Stimulated activated CD4-positive, alpha-beta T cell treated with anti-CD3 and anti-CD28 coated beads, Interleukin-1b, Interleukin-23, amount 100 ng/mL, for 1 hour (primary cell): ENCODE measurements at places on chromosomes 7 and 10.

DNA sequence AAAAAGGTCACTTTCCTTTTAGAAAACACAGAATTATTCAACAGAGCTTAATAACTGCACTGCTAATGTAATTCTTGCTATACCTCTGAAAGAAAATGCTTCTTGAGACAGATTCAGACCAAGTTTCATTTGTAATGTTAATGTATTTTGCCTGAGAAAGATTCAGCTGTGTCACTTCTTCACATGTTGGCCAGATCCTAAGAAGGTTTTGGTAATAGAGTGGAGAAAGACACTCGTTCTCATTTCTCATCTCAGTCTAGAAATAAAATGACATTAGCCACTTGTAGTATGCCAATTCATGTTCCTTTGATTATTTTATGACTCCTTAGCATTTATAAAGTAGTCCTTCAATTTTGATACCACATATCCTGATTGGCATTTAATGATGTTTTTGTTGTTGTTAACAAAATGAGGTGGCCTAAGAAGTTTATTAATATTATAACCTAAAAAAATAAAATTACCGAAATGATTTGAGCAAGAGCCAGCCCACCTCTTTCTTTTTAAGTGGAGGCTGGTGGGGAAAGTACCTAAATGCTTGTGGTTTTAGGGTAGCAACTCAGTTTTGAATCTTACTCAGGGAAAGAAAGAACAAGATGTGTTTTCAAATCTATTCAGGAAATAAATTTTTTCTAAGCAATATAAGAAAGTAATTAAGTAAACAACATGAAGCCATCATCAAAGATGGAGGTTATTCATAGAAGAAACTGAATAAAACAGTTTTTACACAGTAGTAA, 16.4 kb upstream of the ELAPOR2 start:
- no peak for DNase-seq

GRCh38 chr10:8254350-8254749, 199.9 kb downstream of the GATA3 start:
- no peak for DNase-seq

GRCh38 chr10:48289501-48290238, 15.2 kb upstream of the FRMPD2 start:
- DNase-seq: no peak

DNA sequence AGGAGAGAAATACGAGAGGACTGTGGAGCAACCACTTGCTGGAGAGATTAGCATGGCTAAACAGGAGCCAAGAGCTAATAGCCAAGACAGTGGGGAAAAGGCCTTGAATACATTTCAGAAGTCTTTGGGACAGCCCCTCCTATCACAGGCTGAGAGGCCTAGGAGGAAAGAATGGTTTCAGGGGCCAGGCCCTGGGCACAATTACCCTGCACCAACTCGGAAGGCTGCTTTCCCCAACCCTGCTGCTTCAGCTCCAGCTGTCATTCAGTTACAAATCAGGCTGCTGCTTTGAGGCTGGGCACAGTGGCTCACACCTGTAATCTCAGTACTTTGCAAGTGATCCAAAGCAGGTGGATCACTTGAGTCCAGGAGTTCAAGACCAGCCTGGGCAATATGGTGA, 32.0 kb upstream of the SLC35G1 start:
- no peak for DNase-seq

- no peak for DNase-seq
These were observed 18.5 kb upstream of the ANTXRL start for GRCh38 chr10:46268076-46268881.

- no peak for DNase-seq
These were observed 129.2 kb downstream of the SORBS1 start for GRCh38 chr10:95431900-95432342.

GRCh38 chr7:140475747-140476333, 3.5 kb downstream of the MKRN1 start:
- peak; percentile 28 for DNase-seq

DNA sequence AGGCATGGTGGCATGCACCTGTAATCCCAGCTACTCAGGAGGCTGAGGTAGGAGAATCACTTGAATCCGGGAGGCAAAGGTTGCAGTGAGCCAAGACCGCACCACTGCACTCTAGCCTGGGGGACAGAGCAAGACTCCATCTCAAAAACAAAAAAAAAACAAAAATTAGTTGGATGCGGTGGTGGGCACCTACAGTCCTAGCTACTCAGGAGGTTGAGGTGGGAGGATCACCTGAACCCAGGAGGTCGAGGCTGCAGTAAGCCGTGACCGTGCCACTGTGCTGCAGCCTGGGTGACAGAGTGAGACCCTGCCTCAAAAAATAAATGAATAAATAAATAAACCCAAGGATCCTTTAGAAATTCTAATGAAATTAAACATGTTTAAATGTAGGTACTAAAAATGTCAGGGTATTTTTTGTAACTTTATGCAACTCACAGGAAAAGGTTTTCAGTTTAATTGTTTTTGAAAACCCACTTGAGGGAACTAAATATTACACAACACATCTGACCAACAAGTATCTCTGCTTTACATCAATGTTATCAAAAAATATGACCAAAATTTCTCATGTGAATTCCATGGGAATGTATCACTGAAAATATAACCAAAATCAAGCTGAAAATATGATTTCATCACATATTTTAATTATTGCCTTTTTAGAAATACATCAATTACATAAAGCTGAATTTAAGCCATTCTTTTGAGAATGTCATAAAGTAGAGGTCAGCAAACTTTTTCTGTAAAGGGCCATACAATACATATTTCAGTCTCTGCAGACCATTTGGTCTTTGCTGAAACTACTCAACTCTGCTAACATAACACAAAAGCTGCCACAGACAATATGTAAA, 23.9 kb downstream of the UPF2 start:
- DNase-seq: no peak

DNA sequence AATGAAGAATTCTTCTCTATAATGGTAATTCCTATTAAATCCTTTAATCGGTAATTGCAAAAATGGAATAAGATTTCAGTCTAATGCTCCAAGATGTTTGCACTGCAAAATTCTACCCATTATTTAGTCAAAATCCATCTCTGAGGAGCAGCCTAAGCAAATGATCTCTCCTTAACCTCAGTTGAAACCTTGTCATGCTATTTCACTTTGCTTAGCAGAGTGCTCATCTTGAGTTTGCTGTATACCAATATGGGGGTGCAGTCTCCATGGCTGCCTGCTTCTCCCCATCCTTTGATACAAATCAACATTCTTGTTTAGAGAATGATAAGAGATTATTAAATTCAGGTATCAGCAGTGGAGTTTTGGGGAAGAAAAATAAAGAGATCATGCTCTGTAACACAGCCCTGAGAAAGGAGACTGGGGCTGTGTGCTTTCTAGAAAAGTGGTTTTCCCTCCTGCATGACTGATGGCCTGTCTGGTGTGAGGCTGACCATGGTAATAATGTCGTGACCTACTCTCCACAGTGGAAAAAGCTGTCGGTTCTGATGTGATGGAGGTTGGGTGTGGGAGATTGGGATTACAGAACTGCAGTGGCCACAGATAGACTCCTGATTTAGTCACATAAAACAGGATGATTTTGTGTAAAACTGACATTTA, 982.1 kb downstream of the NRG3 start:
- DNase-seq: no peak

GRCh38 chr7:152759949-152760853, 649 bp downstream of the ACTR3B start:
- peak; percentile 3 for DNase-seq

- no peak for DNase-seq
These were observed 910 bp downstream of the ARHGAP19 start for GRCh38 chr10:97291357-97292096.

DNA sequence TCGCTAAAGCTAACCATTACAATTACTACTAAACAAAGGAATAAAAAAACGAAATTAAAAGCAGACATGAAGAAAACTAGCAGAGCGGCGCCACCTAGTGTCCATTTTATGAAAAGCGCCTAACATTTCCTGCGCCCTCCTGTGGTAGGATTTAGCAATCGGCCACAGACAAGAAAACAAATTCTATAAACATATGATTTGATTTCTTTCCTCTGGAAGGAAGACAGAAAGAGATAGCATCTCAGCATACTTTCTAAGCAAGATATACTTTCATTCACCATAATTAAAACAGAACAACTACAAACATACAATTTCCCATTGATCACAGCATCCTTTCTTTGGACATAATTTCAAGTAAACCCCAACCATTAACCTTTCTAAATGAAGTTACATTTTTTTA, 337.7 kb upstream of the NPVF start:
- peak; percentile 37 for DNase-seq

DNA sequence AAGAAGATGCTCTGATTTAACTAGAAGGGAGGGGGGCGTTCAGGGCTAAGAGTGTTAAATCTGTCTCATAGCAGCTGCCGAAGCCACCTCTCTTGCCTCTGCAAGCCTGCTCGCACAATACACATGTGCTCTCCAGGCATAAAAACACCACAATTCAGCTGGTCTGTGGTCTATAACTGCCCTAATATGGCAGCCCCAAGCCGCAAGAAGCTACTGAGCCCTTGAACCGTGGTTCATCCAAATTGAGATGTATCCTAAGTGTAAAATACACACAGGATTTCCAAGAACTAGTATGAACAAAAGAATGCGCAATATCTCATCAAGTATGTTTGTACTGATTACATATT, 70.8 kb upstream of the FGFR2 start:
- DNase-seq: no peak

- no peak for DNase-seq
These were observed 71.5 kb downstream of the IDE start for GRCh38 chr10:92502296-92502808.

DNA sequence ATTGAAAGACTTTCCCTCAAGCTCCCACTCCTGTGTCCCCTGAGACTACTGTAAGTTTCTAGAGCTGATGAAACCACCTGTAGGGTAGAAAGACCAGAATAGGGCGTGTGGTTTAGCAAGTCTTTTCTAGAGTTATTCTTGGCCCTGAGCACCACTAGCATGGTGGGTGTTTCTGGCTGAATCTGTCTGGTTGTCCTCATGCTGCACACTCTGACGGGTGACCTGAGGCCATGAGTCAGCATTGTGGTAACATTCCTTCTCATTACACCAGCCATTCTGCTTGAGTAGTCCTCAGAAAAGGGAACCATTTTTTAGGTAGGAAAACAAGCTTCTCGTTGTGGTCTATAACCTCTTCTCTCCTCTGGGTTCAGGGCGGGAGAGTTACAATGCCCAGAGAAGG, 250.3 kb downstream of the SNX13 start:
- DNase-seq: no peak

GRCh38 chr10:94010886-94011285, 17.2 kb downstream of the PLCE1 start:
- no peak for DNase-seq

GRCh38 chr10:46028584-46029460, 1.6 kb downstream of the NCOA4 start:
- DNase-seq: no peak

DNA sequence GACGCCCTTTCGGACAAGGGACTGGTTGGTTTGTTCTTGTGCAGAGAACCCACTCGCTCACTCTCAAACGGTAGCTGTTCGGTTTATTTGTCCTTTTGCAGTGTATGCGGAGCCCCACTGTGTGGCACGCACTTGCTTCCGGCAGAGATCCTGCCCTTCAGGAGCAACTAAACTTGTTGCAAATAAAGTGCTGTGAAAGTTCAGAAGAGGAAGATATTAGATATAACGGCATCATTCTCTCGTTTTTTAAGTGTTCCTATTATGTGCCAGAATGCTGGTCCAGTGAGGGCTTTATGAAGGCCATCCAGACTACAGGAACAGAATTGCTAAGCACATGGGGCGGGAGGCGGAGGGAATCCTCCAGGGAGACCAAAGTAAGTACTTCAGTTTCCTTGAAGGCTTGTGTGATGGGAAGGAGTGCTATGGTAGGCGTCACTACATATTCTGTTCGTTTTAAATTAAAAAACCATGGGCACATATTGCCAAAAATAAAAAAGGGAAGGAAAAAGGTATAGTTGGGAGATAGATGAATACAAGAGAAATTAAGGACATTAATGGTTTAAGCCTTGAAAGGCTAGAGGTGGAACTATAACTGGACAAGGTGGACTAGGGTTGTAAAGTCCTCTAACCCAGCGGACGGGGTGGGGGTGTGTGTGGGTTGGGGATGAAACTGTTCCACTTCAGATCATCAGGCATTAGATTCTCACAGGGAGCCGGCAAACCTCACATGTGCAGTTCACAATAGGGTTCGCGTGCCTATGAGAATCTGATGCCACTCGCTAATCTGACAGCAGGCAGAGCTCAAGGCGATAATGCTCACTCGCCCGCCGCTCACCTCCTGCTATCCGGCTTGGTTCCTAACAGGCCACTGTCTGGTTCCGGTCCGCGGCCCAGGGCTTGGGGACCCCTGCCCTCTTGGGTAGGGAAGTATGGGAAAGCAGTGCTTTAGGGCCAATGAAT, 704 bp upstream of the ERLIN1 start:
- peak; percentile 11 for DNase-seq

- DNase-seq: no peak
These were observed 27.7 kb downstream of the PSPH start for GRCh38 chr7:56023500-56023899.

DNA sequence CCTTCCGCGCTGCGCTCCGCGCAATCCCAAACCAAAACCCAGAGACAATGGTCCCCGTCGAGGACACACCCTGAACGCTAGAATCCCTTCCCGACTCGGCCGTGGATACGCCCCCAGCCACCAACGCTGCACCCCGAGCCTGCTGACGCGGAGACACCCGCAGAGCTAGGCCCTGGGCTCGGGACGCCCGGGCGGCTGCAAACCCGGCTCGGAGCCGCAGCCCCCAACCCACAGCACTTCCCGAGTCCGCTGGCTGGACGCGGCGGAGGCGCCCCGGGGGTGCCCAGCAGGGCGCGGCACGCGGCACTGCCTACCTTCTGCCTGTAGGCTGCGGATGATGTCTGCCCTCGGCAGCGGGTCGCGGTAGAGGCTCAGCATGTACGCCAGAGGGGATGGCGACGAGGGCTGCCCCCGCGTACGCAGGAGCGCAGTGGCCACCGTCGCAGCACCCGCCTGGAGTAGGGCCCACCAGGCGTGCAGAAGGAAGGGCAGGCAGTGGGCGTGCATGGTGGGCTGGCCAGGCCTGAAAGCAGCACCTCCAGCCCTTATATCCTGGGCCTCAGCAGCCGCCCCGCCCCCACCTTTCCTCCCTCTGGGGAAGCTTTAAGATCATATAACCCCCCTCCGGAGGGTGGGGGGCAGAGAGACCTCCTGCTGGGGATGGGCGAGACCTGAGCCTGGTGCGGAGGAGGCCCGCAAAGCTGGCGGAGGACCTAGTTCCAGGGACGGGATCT, at the start of gene NODAL:
Gene NODAL, minus strand, starts transcription at position 521 of the 734 bp plus-strand sequence. Its CDS starts 14 bp downstream, at position 507.
- no peak for DNase-seq

GRCh38 chr7:36084485-36085091, 68.5 kb upstream of the EEPD1 start:
- DNase-seq: no peak

DNA sequence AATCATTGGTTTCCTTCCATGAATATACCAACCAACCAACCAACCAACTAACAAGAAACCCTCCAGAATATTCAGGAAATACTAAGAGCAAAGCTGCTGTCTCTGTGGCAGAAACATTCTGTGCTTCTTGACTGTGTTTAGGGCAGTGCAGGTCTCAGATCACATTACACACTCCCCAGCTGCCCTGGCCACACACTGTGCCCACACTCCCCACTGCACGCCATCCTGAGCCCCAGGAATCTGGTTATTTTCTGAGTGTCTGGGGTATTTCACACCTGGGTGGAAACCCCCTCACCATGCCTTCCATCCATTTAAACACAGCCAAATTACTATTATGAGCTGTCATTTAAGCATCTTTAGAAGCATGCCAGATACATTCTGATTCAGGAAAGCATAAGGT, 183.7 kb upstream of the ANK3 start:
- DNase-seq: no peak

- DNase-seq: no peak
These were observed 100.3 kb downstream of the ARL5B start for GRCh38 chr10:18759575-18759974.

- DNase-seq: no peak
These were observed 18.1 kb downstream of the KCNH2 start for GRCh38 chr7:150959739-150960734.
